Activated T-helper 1 cell treated with Interleukin-2 at 50 U/mL for 16 hours (primary cell): ENCODE measurements at places on chromosomes 7 and 10.

DNA sequence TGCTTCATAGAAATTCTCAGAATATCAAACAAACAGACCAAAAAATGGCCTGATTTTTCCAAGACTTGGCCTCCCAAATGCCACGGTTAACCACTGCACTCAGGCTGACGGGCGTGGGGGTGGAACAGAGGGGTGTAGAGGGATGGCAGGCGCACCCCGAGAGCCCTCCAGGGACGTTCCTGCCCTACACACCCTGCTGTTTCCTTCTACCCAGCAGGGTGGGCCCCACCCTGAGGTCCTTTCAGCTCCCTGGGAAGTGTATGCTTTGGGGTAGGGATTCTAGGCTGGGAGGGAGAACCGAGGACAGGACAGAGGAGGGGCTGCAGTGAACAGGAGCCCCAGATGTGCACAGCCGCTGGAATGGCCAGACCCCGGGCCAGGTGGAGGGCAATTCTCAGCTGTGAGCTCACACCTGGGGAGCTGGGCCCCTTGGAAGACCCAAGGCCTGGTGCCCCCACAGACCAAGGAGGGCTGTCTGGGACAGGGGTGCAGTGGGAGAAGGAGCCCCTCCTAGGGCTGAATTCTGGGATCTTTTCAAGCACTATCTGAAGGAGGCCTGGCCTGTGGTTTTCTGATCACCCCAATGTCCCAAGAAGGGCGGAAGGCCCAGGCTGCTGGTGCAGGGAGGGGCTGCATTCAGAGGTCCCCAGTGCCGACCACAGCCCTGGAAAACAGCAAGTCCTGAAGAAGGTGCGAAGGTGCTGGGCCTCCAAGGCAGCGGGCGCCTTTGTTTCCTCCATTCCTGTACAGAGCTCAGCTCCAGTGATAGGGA lies 32.9 kb upstream of the INPP5A start:
- DNase-seq = no peak

DNA sequence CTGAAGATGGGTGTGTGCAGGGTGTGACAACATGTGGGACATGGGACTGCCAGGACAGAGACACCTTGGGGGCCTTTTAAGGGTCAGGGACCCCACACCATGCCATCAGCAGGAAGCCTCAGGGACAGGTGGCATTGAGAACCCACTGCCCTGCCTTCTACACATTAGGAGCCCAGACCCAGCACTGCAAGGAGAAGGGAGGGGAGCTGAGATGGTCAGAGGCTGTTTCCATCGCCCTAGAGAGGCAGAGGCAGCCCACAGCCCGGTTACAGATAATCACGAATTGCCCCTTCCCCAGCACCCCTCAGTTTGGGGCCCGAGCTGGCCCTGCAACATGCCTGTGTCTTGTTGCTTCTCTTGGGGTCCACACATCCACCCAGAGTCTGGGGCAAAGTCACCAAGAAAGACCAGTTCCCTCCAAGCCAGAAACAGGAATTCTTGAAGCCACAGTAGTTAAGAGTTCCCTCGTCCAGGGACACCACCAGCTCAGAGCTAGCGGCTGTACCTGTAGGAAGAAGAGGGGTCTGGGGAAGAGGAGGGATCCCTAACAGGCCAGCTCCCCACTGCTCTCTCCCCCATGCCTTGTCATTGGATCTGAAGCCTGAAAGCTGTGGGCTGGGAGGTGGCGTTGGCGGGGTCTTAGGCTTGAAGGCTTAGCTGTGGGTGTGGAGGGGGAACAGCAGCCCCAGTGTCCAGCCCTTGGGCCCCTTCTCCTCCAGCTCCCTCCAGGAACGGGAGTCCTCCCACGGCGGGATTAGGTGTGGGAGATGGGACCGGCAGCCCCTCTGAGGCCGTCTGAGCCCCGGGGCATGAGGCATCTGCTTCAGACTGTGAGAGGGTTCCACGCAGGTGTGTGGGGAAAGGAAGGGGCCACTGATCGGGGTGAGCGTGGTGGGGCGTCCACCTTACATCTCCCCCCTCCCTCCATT lies 44.8 kb upstream of the ELFN1 start:
- DNase-seq = no peak

DNA sequence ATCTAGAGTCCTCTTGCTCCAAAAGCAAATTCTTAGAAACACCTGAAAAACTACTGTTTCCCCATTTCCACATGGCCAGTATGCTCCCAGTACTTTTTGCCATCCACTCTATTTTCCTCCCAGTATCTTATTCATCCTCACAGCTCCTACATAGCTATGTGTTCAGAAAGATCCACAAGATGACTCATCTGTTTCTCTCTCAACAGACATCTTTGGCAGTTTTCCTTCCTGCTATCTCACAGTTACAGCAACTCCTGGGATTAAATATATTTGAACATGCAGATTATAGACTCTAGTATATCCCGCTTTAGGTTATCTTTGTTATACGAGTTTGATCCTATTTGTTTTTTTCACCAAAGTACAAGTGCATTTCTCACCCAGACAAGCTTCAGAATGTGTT lies 675.6 kb upstream of the POT1 start:
- no peak for DNase-seq

GRCh38 chr7:45026984-45027773 lies 27.2 kb downstream of the CCM2 start:
- DNase-seq = no peak

DNA sequence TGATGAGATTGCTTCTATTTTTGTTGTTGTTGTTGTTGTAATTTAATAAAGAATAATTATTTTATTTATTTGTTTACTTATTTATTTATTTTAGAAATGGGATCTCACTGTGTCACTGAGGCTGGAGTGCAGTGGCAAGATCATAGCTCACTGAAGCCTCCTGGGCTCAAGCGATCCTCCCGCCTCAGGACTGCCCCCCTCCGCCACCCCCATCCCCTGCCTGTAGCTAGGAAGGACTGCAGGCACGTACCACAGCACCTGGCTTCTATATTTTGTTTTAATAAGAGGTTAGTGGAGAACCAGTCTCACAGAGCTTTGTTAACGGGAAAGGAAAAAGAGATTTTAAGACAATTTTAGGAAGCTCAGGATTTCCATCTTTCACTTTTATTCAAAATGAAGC lies 19.5 kb upstream of the SMC3 start:
- no peak for DNase-seq

- no peak for DNase-seq
Measured at GRCh38 chr10:91884536-91884935, 24.8 kb downstream of the FGFBP3 start.

DNA sequence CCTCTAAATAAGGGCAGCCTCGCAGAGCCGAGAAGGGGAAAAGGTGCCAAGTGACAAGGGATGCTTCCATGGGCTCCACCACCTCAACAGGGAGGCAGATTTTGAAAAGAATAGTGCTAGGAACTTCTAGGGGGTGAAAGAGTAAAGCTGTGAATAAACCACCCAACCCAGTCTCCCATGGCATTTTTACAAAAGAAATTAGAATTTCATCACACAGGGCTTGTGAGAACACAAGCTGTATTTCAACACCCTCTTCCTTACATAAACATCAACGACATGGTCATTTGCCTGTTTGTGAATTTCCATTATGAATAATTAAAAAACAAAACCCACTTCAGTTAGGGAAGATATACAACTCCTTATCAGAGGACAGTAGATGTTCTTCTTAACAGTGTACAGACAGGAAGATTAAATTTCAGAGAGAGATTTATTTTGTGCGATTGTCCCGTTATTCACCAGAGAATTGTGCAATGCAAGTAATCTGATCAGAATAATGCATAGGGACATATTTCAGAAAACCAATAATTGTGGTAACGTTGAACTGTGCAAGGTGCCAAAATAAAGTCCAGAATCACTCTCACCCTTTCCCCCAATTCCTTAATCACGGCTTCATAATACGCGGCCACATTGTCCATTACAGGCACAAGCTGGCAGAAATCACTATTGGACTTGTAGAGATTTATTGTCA lies 207.8 kb upstream of the MGMT start:
- DNase-seq = no peak

GRCh38 chr10:35552650-35553342 lies 52.3 kb upstream of the GJD4 start:
- no peak for DNase-seq

DNA sequence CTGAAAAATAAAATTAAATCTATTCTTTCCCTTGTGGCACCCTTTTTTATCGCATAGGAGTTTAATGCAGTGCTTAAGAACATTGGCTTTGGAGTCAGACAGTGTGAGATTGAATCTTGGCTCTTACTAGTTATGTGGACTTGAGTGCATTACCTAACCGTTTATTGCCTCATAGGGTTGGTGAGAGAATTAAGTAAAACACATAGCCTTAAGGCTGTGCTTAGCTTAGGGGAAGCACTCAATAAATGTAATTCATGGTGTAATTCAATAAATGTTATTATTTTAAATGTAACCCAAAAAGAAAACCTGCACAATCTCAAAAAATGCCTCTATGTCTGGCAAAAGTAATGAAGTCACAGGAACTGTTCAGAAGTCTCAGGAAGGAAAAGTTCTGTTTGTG lies 2.7 kb downstream of the STK17A start:
- DNase-seq = no peak

DNA sequence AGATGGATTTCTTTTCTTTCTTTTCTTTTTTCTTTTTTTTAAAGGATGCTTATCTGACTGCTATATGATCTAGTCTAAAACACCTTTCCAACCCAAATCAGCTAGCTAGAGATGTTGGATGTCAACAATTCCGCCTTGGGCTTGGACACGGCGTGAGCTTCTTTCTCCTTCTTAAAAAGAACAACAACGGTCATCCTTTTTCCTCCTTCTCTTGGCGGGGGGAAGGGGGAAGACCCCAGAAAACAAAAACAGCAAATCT lies 1.0 kb downstream of the BEND7 start:
- no peak for DNase-seq

- no peak for DNase-seq
Measured at GRCh38 chr7:30430777-30431176, 47.8 kb downstream of the NOD1 start.

- DNase-seq = no peak
Measured at GRCh38 chr7:152583006-152583405, 92.9 kb downstream of the XRCC2 start.

GRCh38 chr7:96989859-96990317 lies 15.5 kb upstream of the DLX6 start:
- no peak for DNase-seq

DNA sequence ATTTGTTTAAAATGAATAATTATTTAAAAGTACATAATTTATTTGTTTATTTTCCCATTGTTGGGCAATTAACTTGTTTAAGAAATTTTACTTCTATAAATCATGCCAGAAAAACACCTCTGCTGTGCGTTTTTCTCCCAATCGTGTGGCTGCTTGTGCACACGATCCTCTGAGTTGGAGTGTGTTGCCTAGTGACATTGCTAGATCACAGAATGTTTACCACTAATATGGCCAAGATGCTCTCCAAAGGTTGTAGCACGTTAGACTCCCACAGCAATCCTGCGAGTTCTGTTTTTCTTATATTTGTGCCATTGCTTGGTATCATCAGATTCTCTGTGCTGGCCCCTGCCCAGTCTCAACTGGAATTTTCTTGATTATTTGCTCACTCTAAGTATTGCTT lies 207.1 kb upstream of the ADCY1 start:
- DNase-seq = no peak

DNA sequence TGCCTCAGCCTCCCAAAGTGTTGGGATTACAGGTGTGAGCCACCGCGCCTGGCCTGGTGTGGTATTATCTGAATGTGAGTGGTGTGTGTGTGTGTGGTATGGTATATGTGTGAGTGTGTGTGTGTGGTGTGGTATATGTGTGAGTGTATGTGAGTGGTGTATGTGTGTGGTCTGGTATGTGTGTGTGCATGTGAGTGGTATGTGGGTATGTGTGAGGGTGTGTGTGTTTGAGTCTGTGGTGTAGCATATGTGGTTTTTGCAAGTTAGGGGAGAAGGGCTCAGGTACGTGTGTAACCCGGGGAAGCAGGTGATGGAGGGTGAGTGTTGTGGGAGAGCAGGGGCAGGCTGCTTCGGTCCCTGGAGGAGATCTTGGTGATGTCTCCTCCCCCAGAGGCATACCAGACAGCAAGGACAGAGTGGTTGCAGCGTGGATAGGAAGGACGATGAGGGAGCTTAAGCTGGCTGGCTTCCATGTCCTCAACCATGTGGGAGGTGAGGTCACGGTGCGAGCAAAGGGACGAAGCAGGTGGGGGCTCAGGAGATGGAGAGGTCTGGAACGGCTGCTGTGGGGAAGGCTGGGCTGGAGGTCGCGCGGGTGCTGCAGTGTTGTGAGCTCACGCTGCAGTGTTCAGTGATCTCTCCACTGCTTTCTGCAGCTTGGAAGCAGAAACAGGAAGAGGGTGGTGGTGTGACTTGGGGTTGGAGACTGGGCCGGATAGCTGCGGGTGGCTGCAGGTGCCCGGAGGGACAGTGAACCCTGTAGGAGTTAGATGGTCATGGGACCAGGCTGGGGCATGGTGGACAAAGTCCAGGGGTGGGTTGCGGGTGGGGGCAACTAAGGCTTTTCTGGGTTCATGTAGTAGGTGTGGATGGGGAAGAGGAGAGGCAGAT lies 5.0 kb downstream of the ZYX start:
- DNase-seq = peak; percentile 18

DNA sequence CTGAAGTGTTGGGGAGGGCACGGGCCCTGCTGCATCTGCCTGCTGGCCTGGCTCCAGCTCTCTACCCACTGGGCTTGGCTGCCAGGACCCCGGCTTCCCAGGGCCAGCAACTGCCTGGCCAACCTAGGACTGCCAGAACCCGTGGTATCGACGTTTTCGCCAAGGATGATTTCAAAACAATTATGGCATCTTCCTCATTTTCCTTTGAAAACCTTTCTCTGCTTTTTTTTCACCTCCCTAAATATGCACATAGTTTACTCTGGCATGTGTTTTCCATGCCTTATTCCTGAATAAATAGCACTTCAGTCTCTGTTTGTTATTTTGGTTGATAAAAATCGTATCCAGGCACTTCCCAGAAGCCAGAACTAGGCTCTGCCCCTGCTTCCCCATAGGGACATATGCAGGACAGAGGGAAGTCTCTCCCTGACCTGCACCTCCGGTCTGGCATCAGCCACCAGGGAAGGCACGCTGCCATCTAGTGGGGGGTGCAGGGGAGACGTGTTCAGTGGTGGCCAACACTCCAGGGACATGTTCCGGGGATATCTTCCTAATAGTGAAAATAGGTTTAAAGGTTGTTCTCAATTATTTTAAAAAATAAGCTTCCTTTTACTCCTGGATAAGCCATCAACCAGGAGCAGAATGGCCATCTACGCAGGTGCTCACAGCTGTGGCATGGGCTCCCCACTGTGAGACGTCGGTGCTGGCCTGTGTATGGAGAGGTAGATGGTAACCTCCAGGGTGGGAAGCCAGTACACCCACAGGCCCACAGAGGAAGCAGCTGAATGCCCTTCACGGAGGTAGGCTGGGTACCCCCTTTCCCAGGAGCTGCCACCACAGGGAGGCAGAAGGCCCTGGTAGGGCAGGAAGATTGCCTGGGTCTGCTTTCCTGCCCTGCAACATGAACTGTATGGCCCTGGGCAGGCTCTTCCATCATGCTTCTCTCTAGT lies 30.7 kb upstream of the ANTXRL start:
- no peak for DNase-seq

DNA sequence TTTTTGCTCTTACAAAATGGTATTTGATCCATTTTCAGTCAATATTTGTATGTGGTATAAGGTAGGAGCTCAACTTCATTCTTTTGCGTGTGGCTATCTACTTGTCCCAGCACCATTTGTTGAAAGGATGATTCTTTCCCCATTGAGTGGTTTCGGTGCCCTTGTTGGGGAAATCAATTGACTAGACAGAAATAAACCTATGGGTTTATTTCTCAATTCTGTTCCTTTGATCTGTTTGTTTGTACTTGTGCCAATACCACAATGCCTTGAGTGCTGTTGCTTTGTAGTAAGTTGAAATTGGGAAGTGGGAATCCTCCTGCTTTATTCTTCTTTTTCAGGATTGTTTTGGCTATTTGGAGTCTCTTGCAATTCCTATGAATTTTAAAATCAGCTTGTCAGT lies 41.0 kb downstream of the SNX10 start:
- no peak for DNase-seq
